ENCODE measurements at places on chromosomes 2 and 18.

DNA sequence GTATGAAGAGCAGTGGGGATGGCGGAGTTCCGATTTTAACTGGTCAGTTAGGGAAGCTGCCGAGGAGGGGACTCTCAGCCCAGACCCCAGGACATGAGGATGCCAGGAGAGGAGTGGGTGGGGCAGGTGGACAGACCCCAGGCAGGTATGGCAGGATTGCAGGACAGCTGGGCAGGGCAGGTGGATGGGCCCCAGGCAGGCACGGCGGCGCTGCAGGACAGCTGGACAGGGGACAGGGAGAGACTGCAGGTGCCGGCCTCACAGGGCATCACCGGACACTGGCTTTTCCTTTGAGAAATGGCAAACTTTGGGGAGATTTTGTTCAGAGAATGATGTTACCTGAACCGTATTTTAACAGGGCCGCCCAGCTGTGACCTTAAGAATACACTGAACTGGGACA, 127.7 kb downstream of the SNTG2 start:
- DNase-seq: no peak

DNA sequence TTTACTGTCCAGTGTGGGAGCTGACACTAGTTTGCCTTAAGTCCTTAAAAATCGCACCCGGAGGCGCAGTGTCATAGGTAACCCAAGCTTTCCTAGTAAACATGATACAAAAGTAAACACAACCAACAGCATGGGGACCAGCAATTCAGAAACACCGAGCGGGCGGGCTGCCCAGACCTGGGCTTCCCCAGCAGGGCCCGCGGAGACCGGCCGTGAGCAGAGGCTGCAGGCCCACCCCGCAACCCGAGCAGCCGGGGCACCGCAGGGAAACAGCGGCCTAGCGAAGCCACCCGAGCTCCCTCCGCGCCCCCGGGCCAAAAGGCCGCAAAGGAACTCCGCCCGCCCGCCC, 296 bp downstream of the TTC21B start:
- no peak for DNase-seq

GRCh38 chr2:161104054-161104553, 56.1 kb upstream of the TANK start:
- no peak for DNase-seq

- DNase-seq: no peak
Measured at GRCh38 chr18:54020156-54020745, 204.2 kb downstream of the MBD2 start.

- peak; percentile 100 for DNase-seq
Measured at GRCh38 chr2:109324861-109325260, 195.9 kb downstream of the SH3RF3 start.

Data from fibroblast of lung (primary cell).